Vagina (tissue), 2 donors: ENCODE measurements at places on chromosomes 6 and 20.

DNA sequence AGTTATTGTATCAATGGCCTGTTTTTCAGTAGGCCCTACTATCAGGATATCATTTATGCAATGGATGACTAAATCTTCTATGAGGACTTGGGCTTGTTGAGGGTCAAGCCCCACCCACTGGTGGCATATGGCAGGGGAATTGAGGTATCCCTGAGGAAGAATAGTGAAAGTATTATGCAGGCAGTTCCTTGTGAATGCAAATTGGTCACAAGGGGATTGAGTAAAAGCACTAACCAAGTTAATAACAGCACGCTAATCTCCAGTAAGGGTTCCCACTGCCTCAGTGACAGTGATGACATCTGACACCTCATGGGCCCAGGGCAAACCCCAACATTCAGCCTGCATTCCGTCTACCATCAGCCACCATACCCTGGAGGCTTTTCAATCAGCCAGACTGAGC, 14.9 kb downstream of the BPIFA1 start:
- DNase-seq = no peak

DNA sequence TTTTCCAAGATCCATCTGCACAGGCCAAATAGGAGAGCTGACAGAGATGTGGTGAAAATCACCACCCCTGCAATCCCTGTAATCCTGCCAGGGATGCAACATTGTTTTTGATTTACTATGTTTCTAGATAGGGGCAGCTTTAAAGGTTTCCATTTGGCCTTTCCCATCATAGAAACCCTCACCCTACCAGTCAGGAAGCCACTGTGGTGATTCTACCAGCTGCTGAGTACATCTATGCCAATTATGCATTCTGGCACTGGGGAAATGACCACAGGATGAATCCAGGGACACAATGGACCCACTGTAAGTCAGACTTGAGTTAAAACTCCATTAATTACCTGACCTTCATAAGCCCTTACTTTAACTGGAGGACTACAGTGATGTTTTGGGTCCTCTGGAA, 130.4 kb downstream of the TNFRSF21 start:
- DNase-seq = no peak

DNA sequence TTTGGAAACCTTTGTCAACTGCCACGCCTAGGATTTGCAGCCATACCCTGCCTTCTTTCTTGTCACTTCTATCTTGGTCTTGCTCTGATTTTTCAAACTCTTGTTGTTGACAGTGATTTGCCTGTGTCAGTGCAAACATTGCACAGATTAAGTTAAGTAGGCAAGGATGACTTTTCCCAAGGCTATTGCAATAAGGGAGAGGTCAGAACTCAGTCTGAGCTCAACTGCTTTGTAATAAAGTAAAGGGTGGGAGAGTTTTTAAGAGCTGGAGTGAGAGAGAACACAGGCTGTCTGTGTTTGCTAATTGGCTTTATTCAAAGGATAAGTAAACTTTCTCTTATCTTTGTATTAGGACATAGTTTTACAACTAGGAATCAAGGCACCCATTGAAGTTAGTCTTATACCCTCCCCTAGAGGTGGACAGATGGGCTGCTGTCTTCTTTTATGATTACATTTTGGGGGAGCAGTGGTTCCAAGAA, 448.6 kb downstream of the PHF3 start:
- DNase-seq = no peak

DNA sequence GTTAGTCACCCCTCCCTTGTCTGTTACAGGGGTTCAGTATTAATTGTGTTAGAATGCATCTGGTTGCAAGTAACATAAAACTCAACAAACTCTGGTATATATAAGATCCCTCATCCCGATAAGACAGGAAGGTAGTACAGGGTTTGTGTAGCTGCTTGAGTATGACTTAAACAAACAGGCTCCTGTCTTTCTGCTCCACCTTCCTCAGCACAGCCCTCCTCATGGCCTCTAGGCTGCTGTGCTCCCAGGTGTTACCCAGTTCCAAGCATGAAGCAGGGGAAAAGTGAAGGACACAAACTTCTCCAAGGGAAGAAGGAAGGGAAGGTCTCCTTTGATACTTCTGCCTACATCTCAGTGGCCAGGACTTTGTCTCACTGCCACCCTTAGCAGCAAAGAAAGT, 1.4 kb upstream of the RALGAPB start:
- no peak for DNase-seq

DNA sequence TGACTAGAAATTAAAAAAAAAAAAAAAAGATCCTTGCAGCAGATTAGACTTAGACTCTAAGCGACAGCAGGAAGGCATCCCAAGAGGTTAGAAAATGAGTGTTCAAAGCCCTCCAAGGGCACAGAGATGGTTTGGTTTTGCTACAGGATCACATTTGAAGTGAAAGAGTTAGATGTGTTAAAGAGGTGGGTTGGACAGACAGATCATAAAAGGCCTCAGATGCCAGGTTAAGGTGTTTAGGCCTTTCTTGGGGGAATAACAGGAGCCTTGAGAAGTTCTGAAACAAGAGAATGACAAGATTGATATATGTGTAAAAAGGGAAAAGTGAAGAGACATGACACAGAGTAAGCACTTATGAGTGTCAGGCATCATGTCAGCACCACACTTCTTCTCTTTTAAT, 107.5 kb downstream of the FYN start:
- no peak for DNase-seq

GRCh38 chr6:87671555-87672029, 30.4 kb downstream of the AKIRIN2 start:
- no peak for DNase-seq

DNA sequence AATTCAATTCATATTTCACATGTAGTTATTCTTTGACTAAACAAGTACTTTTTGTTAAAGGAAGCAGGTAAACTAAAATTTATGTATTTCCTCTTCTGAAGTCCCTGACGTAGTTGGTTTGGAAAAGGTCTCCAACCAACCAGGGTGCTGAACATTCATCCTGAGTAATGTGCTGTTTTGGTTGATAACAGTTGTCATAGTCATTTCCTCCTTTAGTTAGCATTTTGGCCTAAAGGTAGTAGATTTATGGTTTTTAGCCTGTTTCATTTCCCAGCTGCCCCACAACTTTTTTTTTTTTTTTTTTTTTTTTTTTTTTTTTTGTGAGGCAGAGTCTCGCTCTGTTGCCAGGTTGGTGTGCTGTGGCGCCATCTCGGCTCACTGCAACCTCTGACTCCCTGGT, 382.8 kb upstream of the FLRT3 start:
- no peak for DNase-seq
